ENCODE measurements at places on chromosomes 7 and 10.

DNA sequence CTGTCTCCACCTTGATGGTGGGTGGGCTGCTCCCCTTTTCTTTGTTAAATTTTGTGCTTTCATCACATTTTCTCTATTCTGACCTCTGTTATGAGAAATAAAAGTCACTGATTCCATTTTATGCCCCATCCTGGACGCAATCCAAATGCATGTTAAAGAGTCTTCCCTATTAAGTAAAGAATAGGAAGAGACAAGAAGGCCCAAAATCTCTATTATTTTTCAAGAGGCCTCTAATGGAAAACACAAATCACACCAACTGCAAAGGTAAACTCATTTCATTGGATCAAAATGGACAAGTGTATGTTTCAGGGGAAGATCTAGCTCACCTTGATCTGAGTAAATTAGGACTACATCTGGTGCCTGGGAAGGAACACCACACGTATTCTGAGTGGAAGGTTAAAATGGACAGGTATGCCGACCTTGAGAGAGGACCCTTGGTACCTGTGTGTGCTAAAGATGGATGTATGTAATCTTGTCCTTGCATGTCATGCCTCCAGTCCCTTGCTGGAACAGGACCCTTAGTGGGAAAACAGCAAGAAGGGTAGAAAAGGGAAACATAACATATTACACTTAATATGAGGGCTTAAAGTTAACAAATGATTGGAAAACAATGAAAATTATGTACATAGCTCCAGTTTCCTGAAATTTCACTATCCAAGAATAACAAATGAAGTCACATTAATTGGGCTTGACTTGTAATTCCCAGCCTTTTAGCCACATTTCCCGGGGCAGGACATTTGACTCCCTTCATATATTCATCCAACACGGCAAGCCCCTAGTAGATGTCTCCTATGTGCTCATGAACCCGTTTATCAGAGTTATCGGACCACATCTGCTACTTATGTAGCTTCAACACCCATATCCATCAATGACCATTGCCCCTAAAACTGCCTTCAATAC is 7.6 kb downstream of the IFIT2 start:
- no peak for DNase-seq

DNA sequence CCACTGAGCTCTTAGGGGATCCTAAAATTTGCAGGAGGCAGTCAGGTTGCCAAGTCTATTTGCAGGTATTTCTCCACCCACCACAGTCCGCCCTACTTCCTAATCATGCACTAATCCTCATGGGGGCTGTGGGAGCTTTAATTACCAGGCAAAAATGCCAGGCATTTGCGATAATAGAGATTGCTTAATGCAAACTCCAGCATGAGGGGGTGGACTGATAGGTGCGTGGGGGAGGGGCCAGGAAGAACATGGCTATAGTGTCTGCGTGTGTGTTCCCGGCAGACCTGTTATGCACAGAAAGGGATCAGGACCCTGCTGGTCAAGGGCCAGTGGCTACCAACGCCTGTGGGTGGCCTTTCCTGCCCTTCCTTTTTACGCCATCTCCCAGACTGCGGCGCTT is 15.6 kb upstream of the AQP1 start:
- no peak for DNase-seq

DNA sequence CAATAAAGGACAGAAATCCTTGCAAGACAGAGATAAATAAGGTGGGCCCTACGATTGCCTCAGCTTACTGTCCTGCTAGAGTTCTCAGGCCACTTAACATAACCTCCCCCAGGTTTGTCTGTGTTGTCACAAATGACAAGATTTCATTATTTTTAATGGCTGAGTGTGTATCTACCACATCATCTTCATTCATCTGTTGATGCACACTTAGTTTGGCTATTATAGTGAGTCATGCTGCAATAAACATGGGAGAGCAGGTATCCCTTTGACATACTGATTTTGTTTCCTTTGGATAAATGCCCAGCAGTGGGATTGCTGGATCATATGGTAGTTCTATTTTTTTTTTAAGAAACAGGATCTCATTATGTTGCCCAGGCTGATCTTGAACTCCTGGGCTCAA is 60.6 kb downstream of the PRTFDC1 start:
- DNase-seq: peak; percentile 77

DNA sequence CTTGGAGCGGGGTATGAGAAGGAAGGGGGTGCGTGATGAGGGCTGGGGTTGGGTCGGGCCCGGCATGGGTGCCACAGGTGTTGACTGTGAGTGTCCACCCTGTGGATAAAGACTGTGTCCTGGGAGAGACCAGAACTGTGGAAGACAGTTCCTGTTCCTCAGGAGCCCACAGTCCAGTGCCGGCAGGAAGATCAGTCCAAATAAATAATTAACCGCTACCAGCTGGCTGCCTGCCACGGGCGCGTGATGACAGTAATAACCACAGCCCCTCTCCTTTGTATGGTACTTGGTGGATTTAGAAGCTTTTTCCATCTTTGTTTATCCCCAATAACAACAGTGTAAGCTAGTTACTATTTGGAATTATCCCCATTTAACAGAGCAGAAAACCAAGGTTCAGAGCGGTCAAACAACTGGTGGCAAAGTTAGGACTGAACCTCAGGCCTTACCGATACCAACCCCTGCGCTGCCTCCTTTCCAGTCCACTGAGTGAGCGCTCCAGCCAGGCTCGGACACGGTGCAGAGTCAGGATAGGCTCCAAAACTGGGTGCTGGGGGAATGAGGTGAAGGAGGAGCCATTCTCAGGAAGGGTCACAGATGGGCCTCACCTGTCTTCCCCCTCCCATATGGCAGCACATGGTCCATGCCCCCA is 5.1 kb downstream of the ZMIZ1 start:
- no peak for DNase-seq

DNA sequence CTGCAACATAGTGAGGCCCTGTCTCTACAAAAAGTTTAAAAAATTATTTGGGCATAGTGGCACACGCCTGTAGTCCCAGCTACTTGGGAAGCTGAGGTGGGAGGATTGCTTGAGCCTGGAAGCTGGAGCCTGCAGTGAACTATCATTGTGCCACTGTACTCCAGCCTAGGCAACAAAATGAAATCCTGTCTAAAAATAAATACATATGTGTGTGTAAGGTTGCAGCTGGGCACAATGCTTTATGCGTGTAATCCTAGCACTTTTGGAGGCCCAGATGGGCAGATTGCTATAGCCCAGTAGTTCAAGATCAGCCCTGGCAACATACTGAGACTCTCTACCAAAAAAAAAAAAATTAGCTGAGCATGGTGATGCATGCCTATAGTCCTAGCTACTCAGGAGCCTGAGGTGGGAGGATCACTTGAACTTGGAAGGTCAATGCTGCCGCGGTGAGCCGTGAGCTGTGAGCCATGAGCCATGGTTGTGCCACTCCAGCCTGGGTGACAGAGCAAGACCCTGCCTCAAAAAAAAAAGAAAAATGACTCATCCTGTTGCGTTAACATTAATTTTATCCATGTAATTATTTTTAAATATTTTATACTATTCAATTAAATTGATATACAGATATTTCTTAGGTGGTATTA is 38.3 kb downstream of the CCAR1 start:
- no peak for DNase-seq

DNA sequence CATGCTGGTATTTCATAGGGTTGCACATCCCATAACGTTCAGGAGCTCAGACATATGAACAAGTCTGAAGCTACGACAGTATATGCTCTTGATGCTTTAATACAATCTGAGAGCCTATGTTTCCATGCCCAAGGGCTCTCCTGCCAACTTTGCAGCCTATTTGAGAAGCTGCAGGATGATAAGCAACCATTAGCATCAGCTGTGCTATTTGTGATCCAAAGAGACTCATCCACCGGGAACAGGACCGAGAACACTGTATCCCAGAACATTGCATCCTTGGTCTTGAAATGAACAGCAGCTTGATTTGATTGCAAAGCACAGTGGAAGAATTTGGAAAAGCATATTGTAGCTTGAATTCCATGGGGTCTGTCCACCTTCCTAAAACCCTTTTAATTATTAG is 156.2 kb upstream of the PTER start:
- no peak for DNase-seq
